Fibroblast of skin of left biceps (primary cell): ENCODE measurements at places on chromosomes 5 and 9.
A peak's percentile ranks its signal among the peaks of the same experiment; 100 is the strongest.

GRCh38 chr5:22496666-22497065 is 356.5 kb downstream of the CDH12 start:
- no peak for DNase-seq

DNA sequence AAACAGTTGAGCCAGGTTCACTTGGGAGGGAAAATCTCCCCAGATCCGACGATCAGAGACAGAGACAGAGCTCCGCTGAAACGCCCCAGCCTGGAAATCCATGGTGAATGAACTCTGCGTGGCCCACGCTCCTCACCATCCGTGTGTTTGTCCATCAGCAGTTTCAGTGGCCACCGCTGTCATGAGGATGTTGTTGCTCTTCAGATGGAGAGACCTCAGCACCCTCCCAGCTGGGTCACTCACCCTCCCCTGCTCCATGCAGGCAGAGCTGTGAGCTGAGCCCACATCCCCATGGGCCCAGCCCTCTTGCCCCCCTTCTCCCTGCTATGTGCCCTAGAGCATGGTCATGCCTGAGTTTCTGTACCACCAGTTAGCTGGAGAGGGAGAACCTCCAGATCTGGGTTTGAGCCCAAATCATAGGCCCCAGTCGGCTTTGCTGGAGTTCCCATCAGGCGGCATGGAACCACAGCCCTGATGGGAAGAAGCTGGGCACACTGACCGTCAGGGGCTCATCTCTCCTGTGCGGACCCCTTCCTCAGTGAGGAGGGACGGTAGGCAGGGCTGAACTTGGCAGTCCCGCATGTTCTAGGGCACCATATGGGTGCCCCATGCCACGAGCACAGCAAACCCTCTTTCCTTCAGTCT is 154.4 kb upstream of the COL5A1 start:
- no peak for DNase-seq

DNA sequence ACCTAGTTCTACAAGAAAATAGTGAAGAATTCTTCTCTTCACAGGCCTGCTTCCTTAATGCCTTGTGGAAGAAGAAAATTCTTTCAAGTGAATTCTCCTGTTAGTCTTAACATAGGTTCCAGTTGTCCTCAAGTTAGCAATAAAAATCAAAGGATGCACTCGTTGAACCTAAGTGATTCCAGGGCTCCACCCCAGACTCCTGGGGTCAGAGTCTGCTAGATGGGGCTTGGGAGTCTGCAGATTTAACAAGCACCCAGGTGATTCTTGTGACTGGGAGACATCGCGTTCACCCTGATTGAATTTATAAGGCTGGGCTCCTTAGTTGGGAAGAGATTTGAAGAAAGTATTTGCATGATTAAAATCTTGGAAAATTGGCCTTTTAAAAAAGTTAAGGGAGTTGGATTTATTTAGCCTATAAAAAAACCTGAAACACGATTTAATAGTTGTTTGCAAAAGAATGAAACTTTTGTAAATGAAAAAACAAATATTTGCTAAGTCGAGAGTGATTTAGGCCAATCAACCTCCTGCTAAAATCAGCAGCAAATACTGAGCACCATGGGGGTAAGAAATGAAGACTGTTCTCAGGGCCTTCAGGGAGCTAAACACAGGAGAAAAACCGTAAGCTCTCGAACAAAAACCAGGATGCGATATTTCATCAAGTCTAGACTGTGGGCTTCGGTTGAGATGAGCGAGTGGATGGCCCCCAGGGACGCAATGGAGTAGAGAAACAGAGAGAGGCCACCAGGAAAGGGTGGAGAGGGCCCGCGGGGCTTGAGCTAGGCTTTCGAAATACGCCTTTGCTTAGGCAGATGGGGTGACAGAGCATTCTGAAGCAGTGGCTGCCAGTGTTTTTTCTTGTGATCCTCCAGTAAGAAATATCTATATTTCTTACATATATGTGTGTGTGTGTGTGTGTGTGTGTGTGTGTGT is 86.9 kb upstream of the TTC23L start:
- DNase-seq, result no peak

DNA sequence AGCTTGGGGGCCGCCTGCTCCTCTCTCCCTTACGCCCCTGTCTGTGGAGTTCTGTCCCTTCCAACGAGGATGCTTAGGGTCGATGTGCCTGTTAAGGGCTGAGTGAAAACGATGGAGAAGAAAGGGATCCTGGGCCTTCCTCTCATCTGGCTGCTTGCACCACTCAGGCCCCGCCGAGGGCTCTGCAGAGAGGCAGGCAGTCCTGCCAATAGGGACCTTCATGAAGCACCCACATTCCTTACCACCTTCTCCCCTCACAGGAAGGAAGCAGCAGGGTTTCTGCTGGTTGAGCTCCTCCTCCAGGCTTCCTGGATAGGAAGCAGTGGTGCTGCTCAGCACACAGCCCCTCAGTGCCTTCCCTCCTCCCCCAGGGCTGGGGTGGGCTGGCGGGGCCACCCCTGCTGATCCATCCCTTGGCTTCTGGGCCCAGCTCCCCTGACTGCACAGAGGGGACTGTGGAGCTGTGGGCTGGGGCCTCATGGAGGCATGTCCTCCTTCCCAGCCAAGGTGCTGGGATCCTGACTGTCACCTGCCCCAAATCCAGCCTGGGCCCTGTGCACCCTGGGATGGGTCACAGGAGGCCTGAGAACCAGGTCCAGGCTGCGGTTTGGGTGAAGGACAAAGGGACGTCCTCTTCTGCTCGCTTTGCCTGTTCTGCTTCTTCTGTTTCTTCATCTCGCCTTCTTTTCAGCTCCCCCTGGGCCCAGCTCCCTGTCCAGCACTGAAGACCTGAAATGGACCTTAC is 50.5 kb downstream of the AHRR start:
- DNase-seq, result no peak

- no peak for DNase-seq
Measured at GRCh38 chr5:73812962-73813588, 187.1 kb downstream of the ARHGEF28 start.

DNA sequence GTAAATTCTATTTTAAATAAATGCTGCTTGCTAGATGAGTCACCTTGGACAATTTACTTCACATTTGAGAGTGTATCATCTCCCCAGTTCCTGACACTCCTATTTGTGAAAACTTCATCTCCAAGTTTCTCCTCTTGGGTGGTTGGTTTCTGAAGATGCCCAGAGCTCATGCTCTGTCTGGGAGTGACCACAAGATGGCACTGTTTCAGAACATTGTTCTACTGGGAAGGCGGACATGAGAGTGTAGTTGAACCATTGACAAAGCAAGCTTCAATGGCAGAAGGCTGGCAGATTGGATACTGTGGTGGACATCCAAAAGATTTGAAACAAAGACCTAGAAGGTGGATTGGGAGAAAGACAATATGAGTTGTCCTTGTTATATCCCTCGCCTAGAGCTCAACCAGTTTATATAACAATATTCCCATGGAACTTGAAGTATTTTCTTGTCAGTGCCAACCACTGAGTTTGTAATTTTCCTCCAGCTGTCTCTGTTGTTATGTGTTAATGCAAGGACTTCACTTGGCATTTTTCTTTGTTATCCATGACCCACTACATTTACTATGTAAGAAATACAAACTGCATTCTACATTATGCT is 234.3 kb upstream of the ANKH start:
- peak; percentile 7 for DNase-seq

DNA sequence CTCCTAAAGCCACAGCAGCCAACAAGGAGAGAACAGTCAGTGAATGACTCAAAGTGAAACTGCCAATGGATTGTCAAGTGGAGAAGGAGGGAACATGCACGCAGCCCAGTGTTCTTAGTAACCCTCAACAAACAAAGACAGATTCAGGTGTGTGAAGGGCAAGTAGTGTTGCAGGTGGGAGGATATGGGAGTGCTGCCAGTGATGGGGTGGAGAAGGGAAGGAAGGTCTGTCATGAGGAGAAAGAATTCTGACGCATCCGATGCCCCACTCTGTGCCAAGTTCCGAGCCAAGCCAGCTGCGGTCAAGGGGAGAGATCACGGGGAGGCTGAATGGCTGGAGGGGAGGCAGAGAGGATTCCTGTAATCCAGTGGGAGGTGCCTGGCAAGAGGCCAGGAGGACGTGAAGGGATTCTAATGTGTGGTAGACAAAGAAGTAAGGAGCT is 56.5 kb downstream of the CAST start:
- no peak for DNase-seq

GRCh38 chr9:19379697-19380046 is 364 bp downstream of the RPS6 start:
- no peak for DNase-seq

DNA sequence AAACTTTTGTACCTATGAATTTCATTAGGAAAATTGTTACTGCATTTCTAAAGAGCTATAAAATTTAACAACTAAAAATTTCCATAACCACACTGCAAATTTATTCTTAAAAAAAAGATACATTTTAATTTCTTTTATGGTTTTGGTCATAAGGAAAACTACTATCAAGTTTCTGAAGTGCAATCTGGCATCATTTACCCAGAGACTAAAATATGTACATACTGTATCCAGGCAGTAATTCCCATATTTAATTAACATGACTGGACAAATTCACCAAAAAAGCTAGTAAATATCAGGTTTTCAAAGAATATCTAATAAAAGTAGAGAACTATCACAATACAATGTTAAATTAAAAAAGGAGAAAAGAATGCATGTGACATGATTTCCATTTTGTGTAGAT is 20.7 kb downstream of the PUM3 start:
- no peak for DNase-seq

GRCh38 chr9:134442085-134442474 is 115.8 kb downstream of the RXRA start:
- no peak for DNase-seq

GRCh38 chr9:2655411-2655901 is 33.9 kb downstream of the VLDLR start:
- DNase-seq, result peak; percentile 71

GRCh38 chr5:19638461-19638860 is 349.5 kb downstream of the CDH18 start:
- no peak for DNase-seq

DNA sequence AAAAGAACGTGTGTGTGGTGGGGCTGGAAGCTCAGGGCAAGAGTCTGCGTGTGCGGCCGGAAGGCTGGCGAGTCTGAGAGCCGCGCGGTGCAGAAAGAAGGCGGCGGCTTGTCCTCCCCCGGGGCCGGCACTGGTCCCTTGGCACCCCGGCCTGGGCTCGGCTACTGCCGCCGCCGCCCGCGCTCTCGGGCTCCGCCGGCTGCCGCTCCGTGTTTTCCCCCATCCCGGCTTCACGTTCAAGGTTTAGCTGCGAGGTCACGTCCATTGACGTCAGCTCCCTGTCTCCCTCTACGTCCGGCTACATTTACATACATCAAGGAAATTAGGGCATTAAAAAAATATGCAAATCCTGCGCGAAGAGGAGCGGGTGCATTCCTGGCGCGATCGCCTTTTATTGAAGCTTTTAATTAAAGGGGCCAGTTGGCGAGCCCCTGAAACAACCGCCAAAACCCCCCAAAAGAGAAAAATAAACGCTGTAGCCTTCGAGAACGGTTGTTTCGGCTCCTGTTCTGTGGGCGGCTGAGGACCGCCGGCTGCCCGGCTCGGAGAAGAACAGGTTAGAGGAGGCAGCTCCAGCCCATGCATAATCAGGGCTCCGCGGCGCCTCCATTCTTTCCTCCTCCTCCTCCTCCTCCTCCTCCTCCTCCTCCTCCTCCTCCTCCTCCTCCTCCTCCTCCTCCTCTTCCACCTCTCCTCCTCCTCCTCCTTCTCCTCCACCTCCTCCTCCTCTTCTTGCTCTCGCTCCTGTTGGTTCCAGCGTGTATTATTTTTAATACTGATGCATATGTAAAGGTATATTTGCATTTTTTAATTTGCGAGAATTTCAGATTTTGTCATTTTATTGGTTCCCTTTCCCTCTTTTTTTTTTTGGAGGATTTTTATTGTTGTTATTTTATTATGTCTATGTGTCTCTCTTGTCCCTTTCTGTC is 207.0 kb downstream of the MEF2C start:
- no peak for DNase-seq

- DNase-seq, result no peak
Measured at GRCh38 chr5:14705556-14705955, 41.0 kb downstream of the OTULIN start.
